GOT3 (cell line): ENCODE measurements at places on chromosomes 12 and 14.

DNA sequence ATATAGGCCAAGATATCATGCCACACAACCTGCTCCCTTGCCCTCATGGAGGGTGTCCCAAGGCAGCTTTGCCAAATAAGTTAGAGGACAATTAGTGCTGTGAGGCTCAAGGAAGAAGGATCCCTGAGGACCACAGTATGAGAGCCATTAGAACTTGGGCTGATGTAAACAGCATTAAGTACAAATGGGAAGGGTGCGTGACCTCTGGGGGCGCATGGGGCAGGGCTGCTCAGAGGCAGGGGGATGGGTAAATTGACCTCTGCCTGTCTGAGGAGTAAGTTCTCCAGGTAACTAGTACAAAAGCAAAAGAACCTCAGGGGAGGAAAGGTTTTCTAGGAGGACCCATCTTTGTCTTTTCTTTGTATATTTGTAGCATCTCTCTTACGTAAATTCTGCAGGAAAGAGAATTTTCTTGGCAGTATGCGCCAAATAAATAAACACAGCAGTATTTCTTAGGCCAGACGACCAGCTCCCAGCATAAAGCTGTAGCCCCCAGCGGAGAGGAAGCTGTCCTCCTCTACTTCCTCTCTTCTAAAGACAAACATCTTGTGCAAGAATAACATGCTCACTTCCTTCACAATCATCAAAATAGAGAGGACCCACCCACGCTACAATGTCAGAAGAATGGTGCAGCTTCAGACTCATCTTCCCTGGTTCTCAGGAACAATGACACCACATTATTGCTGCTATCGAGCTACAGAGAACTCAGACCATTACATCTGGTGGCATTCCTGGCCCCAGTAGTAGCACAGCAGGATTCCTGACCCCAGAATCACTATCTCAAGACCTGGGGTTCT lies 16.4 kb upstream of the VWF start:
- no peak for DNase-seq

- no peak for DNase-seq
Measured at GRCh38 chr14:103541709-103542604, 13.0 kb downstream of the TRMT61A start.

DNA sequence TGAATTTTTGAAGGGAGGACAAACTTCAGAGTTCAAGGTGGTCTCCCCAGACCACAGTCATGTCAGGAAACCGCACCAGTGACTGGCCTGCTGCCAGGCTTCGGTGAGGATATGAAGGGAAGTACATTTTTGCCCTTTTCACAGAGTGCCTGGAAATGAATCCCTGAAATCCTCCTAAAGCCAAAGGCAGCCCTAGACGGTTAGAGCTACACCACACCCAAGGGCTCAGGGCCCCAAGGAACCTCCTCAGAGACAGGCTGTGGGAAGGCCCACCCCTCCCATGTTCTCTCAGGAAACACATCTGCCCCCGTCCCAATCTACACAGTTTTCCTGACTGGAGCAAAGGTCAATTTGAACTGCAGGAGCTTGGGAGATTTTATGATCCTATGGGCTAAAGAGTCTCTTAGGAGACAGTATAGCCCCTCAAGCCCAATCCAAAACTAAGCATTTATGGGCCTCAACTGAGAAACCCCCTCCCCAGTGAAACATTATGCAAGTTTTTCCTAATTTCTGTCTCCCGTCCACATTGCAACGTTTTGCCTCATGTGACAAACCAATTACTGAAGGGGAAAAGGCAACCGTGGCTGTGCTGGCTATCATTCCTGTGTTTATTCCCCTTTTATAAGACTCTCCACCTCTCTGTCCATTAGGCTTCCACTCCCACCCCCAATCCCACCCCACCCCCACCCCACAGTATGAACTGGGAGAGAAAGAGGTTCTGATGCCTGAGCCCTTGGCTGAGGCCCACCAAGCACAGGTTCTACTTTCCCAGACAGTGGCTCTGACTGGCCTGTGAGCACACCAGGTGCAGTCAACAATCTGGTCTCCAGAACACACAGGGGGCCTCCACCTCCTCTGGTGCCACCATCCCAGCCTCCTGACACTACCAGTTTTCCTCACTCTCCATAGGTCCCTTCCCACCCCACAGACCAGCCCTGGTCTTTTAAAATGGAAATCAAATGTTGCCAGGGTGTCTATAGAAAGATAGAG lies 9.6 kb upstream of the RNASE1 start:
- DNase-seq: no peak

GRCh38 chr14:68552075-68552474 lies 240.8 kb downstream of the ZFP36L1 start:
- no peak for DNase-seq

DNA sequence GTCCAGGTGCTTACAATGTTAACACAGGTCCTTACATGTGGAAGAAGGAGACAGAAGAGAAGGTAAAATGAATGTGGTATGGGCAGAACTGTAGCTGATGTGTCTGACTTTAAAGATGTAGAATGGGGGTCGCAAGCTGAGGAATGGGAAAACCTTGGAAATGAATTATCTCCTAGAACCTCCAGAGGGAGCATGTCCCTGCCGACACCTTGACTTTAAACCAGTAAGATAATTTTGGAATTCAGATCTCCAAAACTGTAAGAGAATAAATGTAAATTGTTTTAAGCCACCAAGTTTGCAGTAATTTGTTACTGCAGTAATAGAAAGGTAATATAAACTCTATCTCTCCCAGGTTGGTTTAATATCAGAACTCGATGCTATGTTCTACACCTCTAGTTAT lies 80.1 kb upstream of the ALG10 start:
- DNase-seq: no peak

DNA sequence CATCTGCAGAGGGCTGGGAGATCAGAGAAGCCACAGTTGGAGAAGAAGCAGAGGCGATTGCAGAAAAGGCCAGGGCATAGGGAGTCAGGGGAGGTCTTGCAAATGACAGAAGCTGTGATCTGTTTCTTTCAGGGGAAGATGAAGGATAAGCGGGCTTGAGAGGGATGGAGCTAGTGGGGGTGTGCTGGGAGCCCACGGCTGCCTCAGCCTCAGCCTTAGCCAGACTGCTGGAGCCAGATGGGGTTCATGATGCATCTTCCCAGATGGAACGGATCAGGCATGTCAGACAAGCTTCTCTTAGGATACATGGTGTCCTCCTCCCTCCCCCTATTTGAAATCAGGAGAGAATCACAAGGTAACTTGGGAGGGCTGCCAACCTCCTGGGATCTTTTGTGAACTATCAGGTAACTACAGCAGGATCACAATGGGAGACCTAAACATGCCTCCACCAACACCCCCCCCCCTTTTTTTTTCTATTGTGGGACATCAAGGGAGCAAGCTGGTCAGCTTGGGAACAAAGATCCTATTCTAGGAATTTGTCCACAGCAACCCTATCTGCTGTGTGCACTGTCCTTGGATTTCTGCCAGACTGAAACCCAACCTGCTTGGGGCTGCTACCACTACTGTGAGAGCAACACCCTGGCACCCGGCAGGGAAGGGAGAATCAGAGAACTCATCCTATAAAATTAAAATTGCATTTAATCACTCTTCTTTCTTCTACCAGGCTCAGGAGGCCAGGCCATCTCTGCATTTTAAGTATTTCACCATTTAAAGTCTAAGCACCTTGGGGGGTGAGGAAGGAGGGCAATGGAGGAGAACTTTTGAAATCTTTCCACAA lies 10.7 kb upstream of the ATP2A2 start:
- no peak for DNase-seq

DNA sequence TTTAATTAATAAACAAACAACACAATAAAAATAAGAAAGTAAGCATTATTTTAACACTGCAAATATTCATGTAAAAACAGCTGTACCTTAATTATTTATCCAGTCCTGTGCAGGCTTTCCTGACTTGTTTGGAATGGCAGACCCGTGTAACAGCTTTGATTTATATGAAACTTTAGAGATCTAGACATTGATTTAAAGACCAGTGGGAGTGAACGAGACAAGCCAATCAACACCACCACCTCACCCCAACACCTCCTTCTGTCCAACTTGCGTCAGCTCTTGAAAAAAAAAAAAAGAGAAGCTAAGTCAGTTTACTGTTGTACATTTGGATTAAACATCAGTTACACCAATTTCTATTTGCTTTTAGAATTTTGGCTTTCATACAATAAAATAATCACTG lies 22.3 kb downstream of the SLC38A4 start:
- no peak for DNase-seq

- DNase-seq: no peak
Measured at GRCh38 chr14:68768316-68768715, 24.6 kb downstream of the ZFP36L1 start.

DNA sequence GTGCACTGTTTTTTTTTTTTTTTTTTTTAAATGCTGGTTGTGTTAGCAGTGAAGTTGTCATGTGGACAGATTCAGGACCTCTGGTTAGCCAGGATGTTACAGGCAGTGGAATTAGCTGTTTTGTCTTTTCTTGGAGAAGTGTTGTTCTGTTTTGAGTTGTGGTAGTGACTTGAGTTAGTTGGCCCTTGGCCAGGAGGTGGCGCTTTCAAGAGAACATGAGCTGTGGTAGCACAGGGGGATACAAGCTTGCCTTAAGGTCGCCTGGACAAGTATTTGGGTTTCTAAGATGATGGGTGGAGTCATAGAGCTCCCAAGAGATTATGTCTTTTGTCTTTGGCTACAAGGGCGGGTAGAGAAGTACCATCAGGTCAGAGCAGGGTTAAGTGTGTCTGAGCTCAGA lies 33.3 kb upstream of the CCDC198 start:
- no peak for DNase-seq

- no peak for DNase-seq
Measured at GRCh38 chr12:116529686-116530085, 29.5 kb upstream of the MAP1LC3B2 start.

DNA sequence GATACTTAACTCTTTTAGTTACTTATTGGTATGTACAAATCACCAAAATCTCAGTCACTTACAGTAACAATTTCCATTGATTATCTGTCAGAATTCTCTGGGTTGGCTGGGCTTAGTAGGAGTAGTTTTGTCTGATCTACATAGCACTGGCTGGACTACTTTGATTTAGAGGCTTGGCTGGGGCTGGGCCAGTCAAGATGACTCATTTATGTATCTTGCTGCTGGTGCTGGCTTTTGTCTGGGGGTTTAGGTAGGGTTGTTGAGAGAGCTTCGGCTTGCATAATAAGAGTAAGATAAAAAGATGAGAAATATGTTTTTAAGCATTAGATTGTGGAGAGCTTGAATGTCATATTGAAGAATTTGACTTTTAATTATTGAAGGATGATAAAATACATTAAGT lies 1093.7 kb downstream of the SLC6A15 start:
- no peak for DNase-seq

- DNase-seq: no peak
Measured at GRCh38 chr12:31407562-31407961, 81.6 kb upstream of the SINHCAF start.

GRCh38 chr12:29709496-29710040 lies 74.2 kb downstream of the TMTC1 start:
- no peak for DNase-seq

DNA sequence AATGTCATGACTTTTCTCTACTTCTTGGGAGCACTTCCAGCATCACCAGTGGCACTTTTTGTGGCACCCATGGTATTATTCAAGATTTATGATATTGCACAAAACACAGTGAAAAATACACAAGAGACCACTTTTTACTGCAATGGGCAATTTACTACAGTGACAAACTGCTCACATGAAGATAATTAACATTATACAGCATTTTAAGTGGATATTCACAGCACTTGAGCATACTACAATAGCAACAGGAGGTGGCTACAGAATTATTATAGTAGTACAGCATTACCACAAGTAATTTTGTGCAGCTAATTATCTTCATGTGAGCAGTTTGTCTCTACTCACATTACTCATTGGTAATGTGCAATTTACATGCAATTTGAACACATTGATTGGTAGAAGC lies 18.3 kb downstream of the IL26 start:
- DNase-seq: no peak

DNA sequence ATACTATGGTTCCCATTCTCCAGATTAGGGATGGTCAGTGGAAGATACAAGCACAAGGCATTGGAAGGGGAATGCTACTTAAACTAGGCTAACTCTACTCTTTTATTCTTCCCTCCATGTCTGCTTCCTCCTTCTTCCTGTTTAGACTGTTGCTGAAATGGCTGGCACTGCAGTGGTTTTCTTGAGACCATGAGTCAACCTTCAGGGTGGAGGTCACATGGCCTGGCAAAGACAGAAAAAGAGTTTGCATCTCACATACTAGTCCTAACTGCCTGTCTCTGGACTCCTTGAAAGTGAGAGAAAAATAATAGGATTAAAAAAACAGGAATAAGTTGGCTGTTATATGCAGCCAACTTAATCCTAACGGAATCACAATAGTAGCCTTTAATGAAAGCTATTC lies 37.0 kb downstream of the ALDH1L2 start:
- no peak for DNase-seq

- DNase-seq: no peak
Measured at GRCh38 chr14:50649691-50650090, 18.4 kb downstream of the SAV1 start.

- no peak for DNase-seq
Measured at GRCh38 chr14:51507511-51507905, 144.2 kb upstream of the FRMD6 start.

DNA sequence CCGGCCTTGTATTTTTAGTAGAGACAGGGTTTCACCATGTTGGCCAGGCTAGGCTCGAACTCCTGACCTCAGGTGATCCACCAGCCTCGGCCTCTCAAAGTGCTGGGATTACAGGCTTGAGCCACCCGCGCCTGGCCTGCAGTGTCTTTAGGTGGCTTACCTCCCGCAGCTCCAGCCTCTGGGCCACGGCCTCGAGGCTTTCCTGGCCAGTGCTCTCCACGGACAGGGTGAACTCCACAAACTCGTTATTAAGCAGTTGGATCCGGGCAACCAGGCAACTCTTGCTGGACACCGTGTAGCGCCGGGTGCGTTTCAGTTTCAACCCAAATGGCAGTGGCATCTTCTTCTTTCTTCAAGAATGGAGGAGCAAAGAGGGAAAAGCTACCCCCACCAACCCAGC lies 4.7 kb downstream of the PTPN21 start:
- no peak for DNase-seq

DNA sequence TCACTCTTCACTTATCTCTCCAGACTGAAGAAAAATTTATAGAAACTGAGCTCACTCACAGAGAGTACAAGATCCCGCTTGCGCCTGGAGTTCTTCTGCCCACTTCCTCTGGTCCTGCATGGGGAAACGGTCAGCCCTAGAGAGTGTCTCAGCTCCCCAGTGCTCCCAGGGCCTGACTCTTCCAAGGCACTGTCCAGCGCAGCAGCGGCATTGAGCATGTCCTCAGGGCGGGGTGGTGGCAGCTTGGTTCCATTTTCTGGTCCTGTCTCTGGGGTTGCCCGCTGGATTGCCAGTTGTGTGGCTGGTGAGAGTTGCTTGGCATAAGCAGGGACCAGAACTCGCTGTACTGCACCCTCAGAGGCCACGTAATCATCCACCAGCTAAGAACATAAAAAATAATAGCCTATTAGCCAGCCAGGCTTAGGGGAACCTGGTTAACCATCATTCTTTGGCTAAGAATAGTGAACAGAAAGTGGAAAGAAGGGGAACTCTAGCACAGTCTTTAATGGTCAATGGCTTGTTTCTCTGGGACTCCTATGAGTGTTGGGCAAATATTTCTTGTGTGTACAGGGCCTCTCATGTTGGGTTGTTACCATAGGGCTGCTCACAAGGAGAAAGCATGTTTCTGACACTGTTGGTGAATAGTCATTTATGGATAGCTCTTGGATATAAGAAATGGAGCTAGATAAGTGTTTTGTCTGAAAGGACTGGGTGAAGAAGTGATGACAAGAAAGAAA lies 13.7 kb upstream of the AJUBA start:
- DNase-seq: no peak
